Pulmonary artery endothelial cell (primary cell): ENCODE measurements at places on chromosomes 6 and 20.

DNA sequence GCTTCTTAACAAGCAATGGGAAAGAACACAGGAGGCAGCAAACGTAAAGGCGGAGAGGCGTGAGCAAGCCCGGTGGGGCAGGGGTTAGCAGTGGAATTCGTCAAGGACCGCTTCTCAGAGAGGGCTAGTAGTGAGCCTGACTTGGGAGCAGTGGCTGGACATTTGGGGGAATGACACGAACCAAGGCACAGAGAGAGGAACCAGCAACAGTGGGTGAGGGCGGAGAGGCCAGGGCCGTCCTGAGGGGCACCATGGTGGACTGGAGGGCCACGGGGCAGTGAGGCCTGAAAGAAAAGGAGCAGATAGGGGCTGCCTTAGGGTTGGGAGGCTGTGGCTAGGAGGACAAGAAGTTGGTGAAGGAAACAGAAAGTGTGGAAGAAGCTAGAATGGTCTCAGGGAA, 12.1 kb upstream of the ARID1B start:
- DNase-seq: no peak

DNA sequence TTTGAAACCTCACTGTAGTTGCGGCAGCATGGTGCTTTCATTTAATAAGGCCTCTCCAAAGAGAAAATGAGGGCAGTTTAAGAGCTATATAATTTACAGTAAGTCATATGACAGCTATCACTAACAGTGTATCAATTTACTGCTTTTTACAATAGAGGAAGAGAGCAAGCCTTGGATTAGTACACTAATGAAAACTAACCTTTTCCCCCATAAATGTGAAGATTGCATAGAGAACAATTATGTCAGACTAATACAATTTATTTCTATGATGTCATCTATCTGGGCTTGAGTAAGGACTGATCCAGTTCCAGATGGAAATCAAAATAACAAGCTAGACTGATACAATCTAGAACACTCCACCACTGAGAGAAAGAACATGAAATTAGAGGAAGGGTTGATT, 78.1 kb upstream of the FAM83B start:
- no peak for DNase-seq

DNA sequence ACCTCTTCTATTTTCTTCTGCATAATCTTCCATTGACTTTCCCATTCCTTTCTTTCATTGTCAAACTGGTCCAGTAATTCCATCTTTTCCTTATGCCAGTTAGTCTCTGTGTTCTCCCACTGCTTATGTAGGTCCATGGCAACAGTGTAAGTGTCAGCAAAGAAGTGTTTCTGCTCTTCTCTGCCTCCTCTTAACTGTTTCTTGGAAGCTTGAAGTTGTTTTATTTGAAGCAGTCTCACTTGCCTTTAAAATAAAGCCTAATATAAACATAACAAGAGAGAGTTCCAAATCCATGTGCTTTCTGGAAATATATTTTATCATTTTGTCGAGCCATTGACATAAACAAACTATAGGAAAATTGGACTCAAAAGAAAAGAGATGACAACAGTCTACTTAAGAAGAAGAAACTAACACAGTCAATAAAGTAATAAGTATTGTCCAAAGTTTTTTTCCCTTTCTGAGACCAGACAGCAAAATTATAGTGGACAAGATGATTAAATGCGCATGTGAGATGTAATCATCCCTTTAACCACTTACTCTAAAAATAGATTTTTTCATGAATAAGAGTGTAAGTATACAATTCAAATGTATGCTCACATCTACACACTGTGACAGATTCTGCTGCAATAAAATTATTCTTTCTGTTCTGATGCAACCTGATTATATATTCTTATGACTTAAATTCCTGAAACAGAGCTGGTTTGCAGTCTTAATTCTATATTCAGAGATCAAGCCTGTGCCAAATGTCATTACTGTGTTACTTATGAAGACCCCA, 5.2 kb downstream of the KIAA0408 start:
- DNase-seq: no peak

DNA sequence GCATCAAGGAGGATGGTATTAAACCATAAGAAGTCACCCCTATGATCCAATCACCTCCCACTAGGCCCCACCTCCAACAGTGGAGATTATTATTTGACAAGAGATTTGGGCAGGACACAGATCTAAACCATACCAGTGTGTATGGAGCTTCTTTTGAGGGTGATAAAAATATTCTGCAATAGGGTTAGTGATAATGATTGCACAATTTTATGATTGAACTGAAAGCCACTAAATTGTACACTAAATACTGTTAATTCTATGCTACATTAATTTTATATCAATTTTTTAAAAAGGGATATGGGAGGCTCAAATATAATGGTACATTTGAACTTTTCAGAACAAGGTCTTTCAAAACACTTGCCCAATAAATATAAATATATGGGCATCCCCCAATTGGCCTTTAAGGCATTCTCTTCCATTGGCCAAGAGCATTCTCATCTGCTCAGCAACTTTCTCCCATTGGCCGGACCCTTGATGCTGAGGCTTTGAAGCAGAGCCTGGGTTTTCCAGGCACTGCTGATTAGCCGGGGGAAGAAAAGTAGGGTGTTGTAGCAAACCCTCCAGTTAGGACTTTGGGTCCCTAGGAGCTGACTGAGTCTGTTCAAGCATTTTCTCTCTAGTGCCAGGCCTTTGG, 209.9 kb downstream of the LRFN2 start:
- no peak for DNase-seq

GRCh38 chr6:56890683-56891429, 64.1 kb upstream of the BEND6 start:
- no peak for DNase-seq

DNA sequence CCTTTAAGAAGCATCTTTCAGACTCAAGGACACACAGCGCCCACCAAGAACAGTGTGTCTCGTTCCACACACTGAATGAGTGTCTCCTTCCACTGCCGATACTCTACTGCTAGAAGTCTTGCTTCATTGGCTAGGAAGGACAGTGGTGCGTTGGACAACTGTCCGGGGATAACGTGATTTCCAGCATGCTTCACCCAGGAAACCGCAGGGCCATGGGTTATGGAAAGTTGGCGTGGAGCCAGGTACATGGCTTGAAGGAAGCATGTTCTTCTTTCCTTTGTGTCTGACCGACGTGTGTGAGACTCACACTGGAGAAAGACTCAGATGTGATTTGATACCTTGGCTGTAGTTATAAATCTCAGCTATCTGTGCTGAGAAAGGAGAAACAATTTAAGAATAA, 73.2 kb downstream of the SMOC2 start:
- DNase-seq: no peak

GRCh38 chr6:110951986-110952794, 6.3 kb upstream of the GTF3C6 start:
- no peak for DNase-seq

DNA sequence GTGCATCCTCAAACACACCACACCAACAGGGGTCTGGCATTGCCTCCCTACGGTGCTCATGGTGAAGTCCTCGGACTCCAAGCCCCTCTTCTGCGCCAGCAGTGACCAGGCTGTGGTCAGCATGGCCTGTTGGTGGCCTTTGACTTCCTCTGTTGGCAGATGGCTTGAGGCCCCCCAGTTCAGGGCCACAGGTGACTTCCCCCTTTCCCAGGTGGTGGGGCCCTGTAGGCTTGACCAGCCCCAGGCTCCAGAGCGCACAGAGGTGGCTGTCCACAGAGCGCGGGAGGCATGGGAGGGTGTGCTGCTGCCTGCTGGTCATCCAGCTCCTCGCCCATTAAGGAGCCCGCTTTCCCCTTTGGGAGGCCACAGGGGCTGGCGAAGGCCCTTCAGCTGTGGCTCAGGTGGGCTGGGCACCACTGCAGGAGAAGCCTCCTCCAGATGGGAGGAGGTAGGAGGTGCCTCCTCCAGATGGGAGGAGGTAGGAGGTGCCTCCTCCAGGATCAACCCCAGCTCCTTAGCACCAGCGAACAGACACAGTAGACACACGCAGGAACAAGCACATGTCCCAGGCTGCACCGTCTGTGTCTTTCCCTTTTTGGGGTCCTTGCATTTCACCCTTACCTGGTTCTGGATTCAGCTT, 52.1 kb upstream of the BHLHE23 start:
- DNase-seq: no peak

DNA sequence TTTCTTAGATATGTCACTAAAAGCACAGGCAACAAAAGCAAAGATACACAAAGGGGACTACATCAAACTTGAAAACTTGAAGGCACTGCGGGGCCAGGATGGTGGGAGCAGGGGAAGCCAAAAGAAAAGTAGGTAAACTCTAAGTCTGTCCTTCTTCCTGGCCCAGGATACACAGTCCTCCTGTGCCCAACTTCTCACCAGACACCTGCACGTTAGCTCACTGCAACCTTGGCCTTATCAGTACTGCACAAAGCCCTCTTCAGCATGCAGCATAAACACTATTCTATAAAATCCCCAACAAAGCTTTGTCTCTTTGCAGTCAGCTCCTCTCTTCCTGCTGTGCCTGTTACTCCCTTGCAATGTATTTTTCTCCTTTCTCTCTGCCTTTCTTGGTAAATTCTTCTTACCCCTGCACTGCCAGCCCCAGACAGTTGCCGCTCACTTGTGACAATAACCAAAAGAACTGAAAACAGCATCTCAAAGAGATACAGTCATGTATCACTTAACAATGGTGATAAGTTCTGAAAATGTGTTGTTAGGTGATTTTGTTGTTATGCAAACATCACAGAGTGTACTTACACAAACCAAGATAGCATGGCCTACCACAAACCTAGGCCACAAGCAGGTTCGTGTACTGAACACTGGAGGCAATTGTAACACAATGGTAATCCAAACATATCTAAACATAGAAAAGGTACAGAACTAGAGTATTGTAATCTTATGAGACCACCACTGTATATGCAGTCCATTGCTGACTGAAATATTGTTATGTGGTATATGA, 51.2 kb downstream of the NINL start:
- DNase-seq: no peak

- DNase-seq: no peak
Observed at GRCh38 chr6:108574457-108575141, 13.9 kb downstream of the FOXO3 start.

- no peak for DNase-seq
Observed at GRCh38 chr6:77548190-77548589, 84.9 kb upstream of the HTR1B start.

- DNase-seq: no peak
Observed at GRCh38 chr6:156618600-156619205, 158.5 kb upstream of the ARID1B start.

DNA sequence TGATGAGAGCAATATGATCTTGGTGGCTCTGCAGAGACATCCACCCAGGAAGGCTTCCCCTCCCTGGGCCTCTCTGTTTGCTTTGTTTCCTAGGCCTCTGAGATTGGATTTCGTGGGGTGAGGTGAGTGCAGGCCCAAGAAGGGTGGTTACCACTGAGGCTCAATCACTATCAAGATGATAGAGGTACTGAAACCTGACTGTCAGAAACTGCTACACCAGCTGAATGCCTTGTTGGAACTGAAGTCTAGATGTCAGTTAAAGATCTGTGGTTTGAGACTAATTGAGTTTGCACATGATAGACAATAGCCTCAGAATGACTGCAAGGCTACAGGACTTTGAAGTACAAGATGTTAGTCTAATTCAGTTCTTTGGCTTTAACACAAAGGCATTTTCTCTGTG, 15.2 kb downstream of the VNN1 start:
- no peak for DNase-seq

DNA sequence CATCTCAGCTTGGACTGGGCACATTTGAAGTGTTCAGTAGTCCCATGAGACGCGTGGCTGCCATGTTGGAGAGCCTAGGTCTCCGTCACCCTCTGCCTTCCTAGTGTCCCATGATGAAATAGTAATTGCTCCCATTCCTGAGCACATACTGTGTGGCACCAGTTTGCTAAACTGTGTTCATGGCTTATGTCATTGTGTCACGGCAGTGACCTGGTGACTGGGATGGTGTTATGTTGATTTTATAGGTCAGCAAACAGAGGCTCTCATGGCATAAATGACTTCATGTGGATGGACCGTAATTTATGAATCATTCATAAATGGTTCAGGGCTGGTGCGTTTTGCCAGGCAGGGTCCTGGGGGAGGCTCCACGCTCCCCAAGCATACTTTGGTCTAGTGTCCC, 3.8 kb downstream of the BCAS4 start:
- DNase-seq: no peak

- no peak for DNase-seq
Observed at GRCh38 chr6:12369781-12370262, 79.7 kb downstream of the EDN1 start.

DNA sequence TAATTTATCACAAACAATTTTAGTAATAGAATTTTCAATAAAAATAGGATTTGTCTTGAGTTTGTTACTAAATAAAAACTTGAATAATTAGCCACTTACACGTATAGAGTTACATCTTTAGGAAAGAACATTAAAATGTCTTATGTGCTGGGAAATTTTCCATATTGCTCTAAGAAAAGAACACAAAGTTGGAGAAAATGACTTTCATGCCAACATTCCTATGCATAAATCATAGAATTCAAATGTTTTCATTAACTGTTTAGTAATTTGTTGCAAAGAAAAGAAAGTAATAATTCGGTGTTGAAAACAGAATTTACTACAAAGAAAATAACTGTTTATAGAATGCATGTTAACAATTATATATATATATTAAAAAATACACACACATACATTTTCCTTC, 4.7 kb upstream of the TBC1D32 start:
- no peak for DNase-seq

DNA sequence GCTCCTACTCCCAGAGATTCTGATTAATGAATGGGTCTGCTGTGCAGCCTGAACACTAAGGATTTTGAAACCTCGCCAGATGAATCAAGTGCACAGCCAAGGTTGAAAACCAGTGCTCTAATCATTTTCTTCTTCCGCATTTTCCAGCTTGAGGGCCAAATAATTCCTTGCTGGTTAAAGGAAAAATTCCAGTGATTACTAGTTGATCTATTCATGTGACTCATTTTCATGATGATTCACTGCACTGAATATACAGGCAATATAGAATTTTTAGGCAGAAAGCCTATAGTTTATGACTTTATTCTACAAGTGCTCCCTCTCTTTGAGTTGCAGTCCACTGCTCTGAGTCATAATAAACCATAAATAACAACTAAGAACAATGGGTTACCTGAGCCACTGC, 80.6 kb upstream of the PROKR2 start:
- DNase-seq: no peak

- DNase-seq: no peak
Observed at GRCh38 chr20:39107741-39108140, 145.6 kb downstream of the DHX35 start.

DNA sequence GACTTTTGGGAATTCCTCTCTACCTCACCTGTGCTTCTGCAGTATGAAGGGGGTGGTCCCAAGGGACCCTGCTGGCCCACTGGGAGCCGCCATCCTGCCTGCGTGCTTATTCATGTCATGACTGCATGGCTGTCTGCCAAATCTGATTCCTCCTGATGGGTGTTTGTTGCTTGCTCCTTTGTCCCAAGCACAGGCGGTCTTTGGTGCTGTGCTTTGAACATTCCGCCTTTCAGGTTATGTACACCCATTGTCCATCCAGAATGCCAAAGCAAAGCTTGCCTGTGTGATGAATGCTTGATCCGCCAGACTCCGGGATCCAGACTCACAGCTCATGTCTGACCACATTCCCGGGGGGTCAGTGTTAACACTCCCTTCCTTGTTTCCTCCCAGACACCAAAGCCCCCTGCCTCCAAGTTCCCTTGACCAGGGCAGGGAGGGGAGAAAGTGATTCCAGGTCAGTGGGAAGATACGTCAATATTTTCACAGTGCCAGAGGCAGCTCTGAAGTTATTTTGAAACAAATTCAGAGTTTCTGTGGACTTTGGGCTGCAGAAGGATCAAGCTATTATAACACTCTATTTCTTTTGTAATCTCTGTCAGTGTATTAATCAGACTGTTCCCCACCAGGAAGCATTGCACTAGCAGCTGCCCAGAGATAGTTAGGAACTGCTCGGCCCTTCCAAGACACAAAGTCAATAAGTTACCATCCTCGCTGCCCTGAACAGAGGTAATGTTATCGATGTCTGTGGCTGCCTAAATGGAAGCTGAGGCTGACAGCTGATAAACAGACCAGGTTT, 9.5 kb downstream of the DAAM2 start:
- DNase-seq: no peak
